ENCODE measurements at places on chromosomes 6 and 20.

DNA sequence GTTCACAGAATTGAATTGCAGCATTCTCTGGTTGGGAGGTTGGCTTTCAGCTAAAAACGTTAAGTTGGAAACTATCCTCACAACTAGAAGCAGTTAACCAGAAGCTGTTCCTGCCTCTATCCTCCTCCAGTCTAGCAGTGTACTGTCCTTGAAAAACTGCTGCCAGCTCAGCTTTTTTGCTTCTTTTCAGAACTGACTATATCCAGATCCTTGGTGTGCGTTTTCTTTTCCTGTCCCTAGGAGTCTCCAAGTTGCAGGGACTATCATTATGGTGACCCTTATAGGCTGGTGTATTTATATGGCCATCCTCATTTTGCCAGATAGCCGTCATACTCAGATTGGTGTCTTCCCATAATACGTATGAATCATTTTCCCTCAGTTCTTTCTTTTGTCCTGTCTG lies 5.5 kb downstream of the ITCH start:
- DNase-seq, result no peak

DNA sequence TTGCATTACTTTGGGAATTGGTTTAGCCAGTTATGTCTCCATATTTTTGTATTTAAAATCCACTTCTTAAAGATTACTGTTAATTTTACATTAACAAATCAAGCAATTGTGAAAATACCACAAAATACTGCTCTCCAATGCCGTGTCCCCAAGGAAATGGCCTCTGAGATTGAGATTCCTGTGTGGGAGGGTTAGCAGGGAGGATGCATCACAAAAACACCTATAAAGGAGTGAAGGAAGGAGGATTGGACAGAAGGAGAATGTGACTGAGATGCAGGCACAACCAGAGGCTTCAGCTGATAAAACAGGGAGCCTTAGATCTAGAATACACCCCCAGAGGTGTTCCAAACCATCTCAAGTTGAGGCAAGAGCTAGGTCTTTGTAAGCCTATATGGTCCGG lies 34.2 kb upstream of the NKAIN2 start:
- DNase-seq, result no peak

DNA sequence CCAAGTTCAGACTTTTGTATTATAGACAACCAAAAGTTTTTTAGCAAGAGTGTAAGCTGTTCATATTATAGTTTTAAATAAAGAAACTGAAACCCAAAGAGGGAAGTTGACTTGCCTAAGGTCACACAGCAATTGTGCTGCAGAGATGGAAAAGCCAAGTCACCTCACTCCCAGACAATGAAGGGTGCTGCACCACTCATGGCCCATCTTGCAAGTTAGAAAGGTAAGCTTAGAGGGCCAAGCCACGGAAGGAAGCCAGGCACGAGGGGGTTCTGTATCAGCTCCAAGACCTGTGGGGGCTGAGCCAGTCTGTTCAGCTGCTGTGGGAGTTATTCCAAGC lies 860 bp downstream of the DEFB124 start:
- no peak for DNase-seq

GRCh38 chr6:158251565-158251964 lies 60.7 kb upstream of the TULP4 start:
- DNase-seq, result no peak
